Activated CD8-positive, alpha-beta T cell treated with anti-CD3 and anti-CD28 coated beads, Interleukin-2, amount 10 ng/mL, durations not matched to agents 7 days and 5 days (primary cell): ENCODE measurements at places on chromosomes 11 and 22. TPM values are rescaled to one million over a fixed set of nuclear protein-coding genes. Genes with fewer than 3 reads are reported as not detected.

Gene PAMR1
- not detected for total RNA-seq

Gene AQP11
- 0.39 TPM for total RNA-seq

Gene APLNR
- total RNA-seq = not detected

Gene ANGPTL5
- total RNA-seq = not detected

Gene MS4A6E
- not detected for total RNA-seq

Gene PPME1
- total RNA-seq = 28.6 TPM

Gene OLFML1
- not detected for total RNA-seq

Gene PRAME
- not detected for total RNA-seq

Gene MPPED2
- total RNA-seq = not detected

Gene CARNS1
- total RNA-seq = 4.9 TPM

Gene APOBEC3A
- not detected for total RNA-seq
